Fibroblast of skin of abdomen (primary cell): ENCODE measurements at places on chromosomes 1 and 21.

DNA sequence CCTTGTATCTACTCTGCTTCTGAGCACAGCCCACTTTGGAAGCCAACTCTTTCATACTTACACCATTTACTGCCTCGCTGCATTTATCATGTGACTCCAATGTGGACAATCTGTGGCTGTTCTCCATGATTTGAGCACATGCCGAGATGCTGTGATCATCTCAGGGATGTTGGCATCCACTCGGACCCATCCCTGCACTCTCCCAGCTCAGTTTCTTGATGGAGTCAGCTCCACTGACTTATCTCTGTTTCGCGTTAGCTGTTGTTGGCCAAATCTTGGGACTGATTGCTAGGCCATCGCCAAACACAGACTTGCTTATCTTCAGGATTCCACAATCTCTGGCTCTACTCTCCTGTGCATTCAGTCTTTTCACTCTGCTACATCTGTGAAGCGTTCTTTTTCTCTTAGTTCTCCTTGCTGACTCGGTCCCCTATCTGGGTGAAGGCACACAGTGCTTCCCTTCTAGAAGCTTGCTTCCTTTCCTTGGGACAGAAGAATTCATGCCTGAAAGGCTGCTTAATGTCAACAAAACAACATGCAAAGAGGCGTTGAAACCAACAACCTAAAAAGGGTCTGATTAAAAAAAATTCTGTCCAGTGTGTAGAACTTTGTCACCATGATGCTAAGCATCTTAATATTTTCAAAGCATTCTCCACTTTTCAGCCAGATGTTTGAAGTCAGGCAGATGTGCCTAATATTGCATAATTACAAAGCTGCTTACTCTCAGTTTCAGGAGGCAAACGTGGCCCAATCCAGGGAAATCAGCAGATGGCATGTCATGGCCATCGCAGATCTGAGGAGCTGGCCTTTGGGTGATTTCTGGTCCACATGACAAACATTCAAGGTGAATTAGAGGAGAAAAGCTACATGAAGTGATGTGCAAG is 120.7 kb downstream of the NGF start:
- DNase-seq = no peak

DNA sequence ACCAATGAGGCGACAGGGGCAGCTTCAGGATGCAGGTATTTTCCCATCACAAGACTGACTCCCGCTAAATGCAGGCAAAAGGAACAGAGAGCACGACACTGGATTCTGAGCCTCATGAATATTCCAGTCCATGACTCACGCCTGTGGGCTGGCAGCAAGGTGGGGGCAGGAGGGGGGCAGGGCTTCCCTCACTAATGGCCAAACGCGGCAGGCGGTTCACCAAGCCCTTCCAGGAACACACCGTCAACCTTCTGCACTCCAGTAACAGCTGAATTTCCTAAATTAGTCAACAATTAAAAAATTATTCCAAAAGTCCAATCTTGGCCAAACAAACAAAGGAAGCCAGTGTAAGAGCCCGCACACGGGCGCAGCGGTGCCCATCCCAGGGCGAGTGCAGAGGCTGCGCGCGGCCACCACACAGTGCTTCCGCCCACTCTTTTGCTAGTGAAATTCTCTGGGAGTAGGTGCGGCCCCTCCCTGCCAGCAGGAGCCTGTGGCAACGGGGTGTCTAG is 12.5 kb upstream of the GPR153 start:
- peak; percentile 65 for DNase-seq

GRCh38 chr21:21137986-21138385 is 139.8 kb downstream of the NCAM2 start:
- peak; percentile 75 for DNase-seq

DNA sequence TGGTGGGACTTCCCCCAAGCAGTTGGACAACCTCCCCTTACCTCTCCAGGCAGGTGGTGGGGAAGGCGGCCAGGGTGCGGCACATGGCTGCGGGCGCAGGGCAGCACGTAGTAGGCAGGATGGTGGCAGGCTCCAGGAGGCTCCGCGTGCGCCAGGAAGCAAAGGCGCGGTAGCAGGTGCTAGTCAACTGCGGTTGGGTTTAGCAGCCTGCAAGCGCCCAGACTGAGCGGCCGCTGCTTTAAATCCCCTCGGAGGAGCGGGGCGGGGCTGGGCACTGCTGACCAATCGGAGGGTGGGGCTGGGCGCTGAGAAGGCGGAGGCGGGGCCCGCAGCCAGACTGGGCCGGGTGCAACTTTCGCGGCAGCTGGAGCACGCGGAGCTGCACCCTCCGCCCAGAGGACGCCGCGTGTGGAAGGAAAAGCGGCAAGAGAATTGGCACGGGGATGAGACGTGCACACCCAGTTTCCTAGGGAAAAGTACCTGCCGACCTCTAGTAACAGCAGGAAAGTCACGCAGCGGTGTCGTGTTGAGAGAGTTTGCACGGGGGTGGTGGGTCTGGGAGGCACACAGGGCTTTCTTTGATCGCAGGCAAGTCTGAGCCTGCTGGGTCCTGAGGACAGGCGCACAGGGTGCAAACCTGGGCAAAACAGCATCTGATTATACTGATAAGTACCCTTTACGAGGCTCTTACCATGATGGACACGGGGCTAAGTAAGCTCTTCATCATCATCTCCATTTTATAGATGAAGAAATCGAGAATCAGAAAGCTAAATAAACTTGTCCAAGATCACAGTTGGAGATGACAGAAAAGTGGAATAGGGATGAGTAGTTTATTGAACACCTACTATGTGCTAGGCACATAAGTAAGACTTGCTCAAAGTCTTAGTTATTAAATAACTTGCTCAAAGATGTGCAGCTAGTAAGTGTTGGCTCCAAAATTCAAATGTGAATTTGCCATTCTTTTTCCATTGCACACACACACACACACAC is at the start of gene RGS16:
Gene RGS16, minus strand, starts transcription at position 215 of the 990 bp plus-strand sequence. Its CDS starts 130 bp downstream, at position 85.
- peak; percentile 83 for DNase-seq

DNA sequence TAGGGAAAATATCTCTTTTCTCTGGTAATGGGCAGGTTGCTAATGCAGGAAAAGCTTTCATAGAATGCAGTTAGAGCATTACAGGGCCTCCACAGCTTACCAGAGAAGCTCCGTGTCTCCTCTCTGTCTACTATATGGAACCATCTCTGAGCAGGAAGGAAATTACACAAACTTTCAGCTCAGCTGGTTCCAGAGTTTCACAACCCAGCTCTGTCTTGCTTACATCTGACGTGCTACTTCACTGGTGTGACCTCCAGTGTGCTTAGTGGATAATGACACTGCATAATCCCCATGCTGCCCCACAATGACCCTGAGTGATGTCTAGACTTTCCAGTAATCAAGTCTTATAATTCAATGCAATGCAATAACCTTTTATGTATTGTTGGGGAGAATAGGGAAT is 4.3 kb upstream of the FGGY start:
- no peak for DNase-seq

DNA sequence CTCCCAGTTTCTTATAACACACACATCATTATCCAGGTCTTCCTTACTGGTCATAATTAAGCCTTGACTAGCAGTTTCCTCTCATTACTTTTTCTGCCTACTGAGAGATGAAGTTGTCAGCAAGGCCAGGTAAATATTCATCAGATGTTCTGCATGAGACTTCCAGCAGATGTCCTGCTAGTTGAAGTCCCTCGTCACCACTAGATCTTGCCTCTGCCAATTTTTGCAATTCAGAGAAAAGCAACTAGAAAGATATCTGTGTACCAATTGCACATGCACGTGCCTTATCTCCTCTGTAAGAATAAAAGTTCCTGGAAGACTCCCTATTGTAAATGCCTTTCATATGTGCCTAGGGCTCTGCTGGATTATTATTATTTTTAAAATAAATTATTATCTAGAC is 18.3 kb downstream of the ACKR1 start:
- no peak for DNase-seq

- peak; percentile 61 for DNase-seq
Observed at GRCh38 chr1:207698822-207699483, 52.9 kb upstream of the CD46 start.

GRCh38 chr21:42306366-42307035 is 8.7 kb downstream of the TFF3 start:
- DNase-seq = no peak

DNA sequence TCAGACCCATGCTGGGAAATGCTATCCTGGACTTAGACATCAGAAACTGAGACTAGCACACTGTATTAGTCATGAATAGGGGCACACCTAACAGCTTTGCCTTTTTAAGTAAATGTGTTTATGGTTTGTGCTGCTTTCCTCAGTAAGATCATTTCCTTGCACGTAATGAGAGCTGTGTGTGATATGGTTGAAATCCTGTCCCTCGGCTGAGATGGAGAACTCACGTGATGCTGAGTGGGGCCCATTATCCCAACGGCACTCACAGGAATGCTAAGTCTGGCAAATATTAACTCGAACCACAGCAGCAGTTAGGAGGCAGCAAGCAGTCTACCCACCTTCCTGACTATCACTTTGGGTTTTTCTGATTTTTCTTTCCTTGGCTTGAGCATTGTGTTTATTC is 38.2 kb downstream of the BCL9 start:
- peak; percentile 59 for DNase-seq

GRCh38 chr21:36852864-36853263 is 113.6 kb downstream of the HLCS start:
- no peak for DNase-seq

DNA sequence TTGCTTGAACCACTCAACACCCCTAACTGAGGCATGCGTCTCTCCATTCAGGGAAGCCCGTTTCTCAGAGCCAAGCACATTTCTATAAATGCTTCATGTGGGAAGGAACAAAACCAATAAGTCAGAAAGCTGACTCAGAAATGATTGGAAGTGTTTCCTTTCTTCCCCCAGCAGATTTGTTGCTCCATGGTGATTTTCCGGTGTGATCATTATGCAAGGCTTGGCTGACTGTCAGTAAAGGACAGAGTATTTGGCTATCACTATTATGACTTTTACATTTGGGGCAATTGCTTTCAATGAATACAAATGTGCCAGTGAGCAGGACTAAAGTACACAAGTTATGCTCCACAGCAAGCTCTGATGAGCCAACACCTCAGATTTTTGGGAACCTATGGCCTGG is 53.3 kb upstream of the ZC3H11B start:
- DNase-seq = peak; percentile 71

DNA sequence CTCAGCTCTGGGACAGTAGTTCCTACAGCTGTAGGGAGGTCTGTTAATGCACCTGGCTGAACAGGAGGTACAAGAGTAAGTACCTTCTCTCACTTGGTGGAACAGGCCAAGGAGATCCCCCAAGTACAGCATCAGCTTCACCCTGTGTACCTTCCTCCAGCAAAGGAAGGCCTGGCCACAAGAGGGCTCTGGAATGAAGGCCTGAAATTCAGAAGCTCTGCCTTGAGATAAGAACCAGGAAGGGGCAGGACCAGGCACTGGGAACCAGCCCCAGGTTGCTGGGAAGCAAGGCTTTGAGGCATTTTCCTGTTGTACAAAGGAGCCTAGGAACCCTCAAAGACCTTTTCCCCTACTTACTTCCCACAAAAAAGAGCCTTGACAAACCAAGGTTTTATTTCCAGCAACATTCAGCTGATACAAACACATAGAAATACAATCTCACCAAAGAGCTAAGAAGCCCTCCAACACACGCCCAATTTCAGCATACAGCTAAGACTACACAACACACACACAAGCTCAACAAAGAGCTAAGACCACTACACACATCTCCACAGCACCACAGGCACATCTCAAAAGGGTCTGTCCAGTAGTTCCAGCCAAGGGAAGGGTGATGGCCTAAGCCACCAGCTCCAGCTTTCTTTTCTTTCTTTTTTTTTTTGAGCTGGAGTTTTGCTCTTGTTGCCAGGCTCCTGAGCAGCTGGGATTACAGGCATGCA is 23.5 kb downstream of the F11R start:
- DNase-seq = peak; percentile 40

GRCh38 chr1:36397083-36397377 is 678 bp downstream of the LSM10 start:
- DNase-seq = no peak

- no peak for DNase-seq
Observed at GRCh38 chr1:107824946-107825345, 140.0 kb downstream of the VAV3 start.

DNA sequence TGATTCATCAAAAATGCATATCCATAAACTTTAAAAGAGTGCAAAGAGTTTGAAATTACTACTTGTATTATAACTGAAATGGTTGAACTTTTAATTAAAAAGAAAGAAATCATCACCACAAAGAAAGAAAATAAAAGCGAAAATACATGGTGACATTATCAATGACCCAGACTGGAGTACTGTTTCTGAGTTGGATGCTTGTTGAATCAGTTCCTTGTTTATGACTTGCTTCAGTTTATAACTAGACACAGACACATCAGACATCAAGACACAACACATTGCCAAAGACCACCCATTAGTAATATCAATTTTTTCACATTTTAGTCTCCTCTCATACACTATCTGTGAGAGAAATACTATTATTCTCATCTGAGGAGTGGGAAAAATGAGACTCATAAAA is 293.0 kb downstream of the MRPL39 start:
- no peak for DNase-seq

- DNase-seq = no peak
Observed at GRCh38 chr1:8641377-8641997, 176.0 kb downstream of the RERE start.

DNA sequence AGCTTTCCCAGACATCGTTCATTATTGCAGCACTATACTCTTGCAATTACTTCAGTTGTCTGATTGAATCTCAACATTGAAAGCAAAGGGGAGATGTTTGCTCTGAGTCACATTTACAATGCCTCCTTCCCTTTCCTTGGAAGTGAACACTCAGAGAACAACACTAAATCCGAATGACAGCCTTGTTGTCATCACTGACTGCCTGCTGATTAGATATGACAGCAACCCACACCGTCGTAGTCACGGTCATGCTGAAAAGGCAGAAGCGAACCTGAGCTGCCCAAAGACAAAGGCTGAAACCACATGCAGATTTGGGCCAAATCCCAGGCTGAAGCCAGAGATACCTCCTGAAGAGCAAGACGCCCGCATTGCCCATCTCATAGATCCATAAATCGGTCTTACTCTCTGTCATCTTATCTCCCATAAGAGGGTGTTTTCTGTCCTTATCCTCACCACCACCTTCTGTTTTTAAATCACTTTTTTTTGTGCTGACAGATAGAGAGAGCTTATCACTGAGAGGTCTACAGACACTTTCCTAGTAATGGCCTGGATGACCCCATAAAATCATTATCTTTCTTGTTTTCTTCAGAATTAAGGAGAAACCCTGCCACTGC is 47.5 kb downstream of the TMCO4 start:
- no peak for DNase-seq

DNA sequence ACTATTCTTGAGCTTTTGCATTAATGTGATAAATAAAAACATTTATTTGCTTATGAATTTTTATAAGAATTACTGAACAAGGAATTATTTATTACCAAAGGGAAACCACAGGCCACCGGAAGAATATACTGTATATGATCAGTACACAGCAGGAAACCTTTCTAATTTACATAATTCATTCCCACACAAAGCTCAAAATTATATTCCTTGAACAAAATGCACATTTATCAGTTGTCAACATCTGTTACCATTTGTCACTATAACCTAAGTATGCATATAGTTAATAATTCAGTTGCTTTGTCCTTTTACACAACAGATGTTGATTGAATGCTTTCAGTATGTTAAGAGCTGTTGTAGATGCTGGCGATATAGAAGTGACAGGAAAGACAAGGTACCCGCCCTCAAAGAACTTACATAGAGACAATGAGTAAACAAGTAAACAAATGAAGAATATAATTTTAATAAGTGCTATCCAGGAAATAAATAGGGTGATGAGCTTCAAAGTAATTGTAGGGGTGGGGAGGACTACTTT is 27.2 kb downstream of the VPS45 start:
- no peak for DNase-seq
